GM23338 (cell line): ENCODE measurements at places on chromosomes 11 and 22. TPM values are rescaled to one million over a fixed set of nuclear protein-coding genes. Genes with fewer than 3 reads are reported as not detected.

The MALAT1 gene
- total RNA-seq: 1,789 and 2,206 TPM in 2 replicates

The MS4A3 gene
- total RNA-seq: not detected in 2 replicates

The PNPLA5 gene
- total RNA-seq: 5.9 and 6.8 TPM in 2 replicates

The PEX16 gene
- 22.4 and 34.1 TPM in 2 replicates for total RNA-seq

The RTL10 gene
- 17.4 and 19.2 TPM in 2 replicates for total RNA-seq

The MFNG gene
- 1.9 and 3.8 TPM in 2 replicates for total RNA-seq

The COPB1 gene
- total RNA-seq: 94.7 and 104 TPM in 2 replicates

The KRTAP5-2 gene
- total RNA-seq: not detected in 2 replicates

The MYEOV gene
- 0.14 and 0.70 TPM in 2 replicates for total RNA-seq

The SAA2 gene
- total RNA-seq: not detected in 2 replicates

The ABCC8 gene
- total RNA-seq: 2.4 and 3.4 TPM in 2 replicates

The APOL1 gene
- not detected in 2 replicates for total RNA-seq

The C22orf42 gene
- 0.23 and 0.76 TPM in 2 replicates for total RNA-seq

The SEPTIN5 gene
- 7.7 and 17.2 TPM in 2 replicates for total RNA-seq

The ZNF215 gene
- 18.8 and 20.8 TPM in 2 replicates for total RNA-seq

The SCGB2A2 gene
- not detected in 2 replicates for total RNA-seq

The PANX3 gene
- not detected in 2 replicates for total RNA-seq

The HBB gene
- total RNA-seq: not detected in 2 replicates

The LRFN4 gene
- 56.7 and 63.5 TPM in 2 replicates for total RNA-seq

The AMOTL1 gene
- total RNA-seq: 18.7 TPM in 2 replicates

The OR51I1 gene
- 1.1 TPM in 1 of 2 replicates, not detected in the other for total RNA-seq

The OR8D1 gene
- not detected in 2 replicates for total RNA-seq

The OR5A1 gene
- total RNA-seq: 0.03 TPM in 1 of 2 replicates, not detected in the other

The STK33 gene
- total RNA-seq: 17.2 and 25.2 TPM in 2 replicates

The RIMBP3C gene
- total RNA-seq: 1.1 and 1.6 TPM in 2 replicates

The TPBGL gene
- 0.16 and 0.21 TPM in 2 replicates for total RNA-seq

The APOA4 gene
- not detected in 2 replicates for total RNA-seq

The DRD4 gene
- 0.27 and 1.0 TPM in 2 replicates for total RNA-seq

The PHETA2 gene
- total RNA-seq: 5.9 and 7.6 TPM in 2 replicates

The SPI1 gene
- not detected in 2 replicates for total RNA-seq

The MRPL16 gene
- 74.8 and 77.4 TPM in 2 replicates for total RNA-seq

The FAM181B gene
- 0.87 and 1.5 TPM in 2 replicates for total RNA-seq

The ESAM gene
- not detected in 2 replicates for total RNA-seq

The SEC14L3 gene
- not detected in 2 replicates for total RNA-seq

The UEVLD gene
- 11.8 and 12.7 TPM in 2 replicates for total RNA-seq

The OR4A16 gene
- not detected in 2 replicates for total RNA-seq

The TBX10 gene
- 0.10 TPM in 1 of 2 replicates, not detected in the other for total RNA-seq

The HDHD5 gene
- total RNA-seq: 102 and 116 TPM in 2 replicates

The FAM111B gene
- 27.9 and 30.6 TPM in 2 replicates for total RNA-seq

The PACSIN2 gene
- 47.0 and 57.3 TPM in 2 replicates for total RNA-seq

The ACR gene
- total RNA-seq: 2.2 TPM in 1 of 2 replicates, not detected in the other

The INS gene
- not detected in 2 replicates for total RNA-seq

The SLCO2B1 gene
- not detected in 2 replicates for total RNA-seq

The FLRT1 gene
- total RNA-seq: 0.54 and 1.1 TPM in 2 replicates
